ENCODE measurements at places on chromosomes 7 and 10.
A peak's percentile ranks its signal among the peaks of the same experiment; 100 is the strongest.

DNA sequence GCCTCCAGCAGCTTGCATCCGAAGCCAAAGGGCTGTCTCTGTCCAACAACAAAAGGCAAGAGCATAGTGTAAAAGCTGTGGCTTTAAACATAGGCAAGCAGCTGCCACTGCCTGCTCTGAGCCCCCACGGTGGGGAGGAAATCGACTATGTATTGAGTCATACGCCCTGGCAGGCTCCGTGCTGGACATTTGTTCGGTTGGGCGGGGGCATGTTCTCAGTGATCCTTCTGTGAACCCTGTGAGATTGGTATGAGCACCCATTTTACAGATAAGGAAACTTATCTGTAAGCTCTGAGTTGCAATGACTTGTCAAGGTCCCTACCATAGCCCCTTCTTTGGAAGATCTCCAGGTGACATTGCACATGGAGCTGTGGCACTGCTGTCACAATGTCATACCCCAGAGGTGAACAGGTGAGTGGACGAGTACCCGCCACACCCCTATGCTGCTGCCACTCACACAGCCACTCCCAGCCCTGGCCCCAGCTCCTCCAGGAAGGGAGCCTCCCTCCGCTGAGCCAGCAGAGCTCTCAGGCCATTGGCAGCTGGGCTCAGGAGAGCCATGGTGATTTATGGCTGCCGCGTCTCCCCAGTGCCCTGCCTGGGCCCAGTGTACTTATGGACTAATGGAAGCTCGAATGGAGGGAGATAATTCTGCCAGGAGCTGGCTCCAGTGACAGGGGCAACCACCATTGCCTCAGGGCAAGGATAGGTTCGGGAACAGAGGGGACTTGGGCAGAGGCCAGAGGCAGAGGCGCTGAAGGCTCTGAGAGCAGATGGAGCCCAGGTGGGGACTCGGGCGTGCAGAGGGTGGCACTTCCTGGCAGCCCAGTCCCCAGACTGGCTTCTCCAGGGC lies 43.7 kb downstream of the UNC5B start:
- DNase-seq = peak; percentile 20

- DNase-seq = no peak
Observed at GRCh38 chr7:3598854-3599253, 297.8 kb downstream of the SDK1 start.

DNA sequence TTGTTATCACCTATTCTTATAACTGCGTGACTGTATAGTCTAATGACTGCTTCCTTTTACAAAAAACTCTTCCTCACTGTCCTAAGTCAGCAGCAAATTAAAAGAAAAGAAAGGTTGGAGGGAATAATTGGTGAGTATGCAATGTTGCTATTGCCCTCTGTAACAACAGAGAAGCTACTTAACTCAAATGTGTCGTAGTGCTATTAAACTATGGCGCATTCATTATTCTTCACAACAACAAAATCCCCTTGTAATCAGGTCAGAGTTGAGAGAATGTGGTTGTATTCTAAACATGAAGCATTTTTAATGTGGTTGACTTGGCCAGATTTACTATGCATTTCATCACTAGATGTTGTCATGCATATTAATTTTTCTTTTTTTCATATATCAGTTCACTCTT lies 897.8 kb upstream of the PHF14 start:
- no peak for DNase-seq

DNA sequence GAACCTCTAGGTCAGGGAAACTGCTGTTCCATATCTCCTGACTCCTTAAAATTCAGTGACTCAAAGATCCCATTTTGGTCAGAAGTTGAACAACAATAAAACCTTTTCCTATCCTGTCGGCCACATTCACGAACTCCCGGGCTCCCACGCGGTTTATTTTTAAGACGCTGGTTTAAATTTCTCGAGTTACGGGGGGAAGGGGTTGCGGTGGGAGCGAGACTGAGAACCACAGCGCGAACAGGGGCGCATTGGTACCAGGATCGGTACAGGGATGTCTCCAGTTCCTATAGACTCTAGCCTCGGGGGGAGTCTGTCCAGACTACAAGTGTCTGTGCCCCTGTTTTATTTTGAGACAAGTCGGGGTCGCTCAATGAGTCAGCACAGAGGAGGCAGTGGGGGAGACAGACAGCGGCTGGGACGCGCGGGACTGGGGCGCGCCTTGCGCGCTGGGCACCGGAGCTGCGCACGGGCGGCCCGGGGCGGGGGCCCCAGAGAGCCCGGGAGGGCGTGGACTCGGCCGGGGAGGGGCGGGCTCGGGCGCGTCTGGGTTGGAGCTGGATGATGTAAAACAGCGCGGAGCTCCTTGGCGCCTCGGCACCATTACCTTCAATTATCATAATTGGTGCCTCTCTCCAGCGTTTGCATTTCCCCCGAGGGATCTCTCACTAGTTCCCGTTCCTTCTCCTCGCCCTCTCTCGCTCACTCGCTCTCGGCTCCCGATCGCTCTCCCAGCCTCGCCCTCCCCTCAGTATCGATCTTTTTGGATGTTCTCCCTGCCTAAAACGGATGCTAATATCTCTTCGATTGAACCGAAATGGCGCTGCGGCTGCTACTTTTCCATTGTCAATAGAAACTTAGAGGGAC lies 8.7 kb upstream of the BAMBI start:
- peak; percentile 28 for DNase-seq

DNA sequence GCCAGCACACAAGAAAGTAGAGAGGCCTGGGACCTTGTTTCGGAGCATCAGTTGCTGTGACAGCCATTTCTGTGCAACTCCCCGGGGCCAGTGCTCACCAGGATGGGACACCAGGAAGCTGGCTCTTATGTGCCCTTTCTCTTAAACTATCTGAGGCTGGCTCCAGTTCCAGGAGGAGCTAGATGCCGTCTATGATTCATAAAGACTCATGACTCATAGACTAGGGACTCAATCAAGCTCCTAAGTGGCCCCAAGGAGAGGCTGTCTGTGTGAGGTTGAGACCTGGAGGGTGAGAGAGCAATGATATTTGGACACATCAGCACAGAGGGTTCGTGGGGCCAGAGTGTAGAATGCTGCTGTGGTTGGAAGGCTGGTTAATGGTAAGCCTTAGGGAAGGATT lies 580.1 kb downstream of the CCSER2 start:
- no peak for DNase-seq

- no peak for DNase-seq
Observed at GRCh38 chr7:152556013-152556755, 119.8 kb downstream of the XRCC2 start.

GRCh38 chr7:121624958-121625357 lies 228.8 kb upstream of the FAM3C start:
- DNase-seq = no peak

DNA sequence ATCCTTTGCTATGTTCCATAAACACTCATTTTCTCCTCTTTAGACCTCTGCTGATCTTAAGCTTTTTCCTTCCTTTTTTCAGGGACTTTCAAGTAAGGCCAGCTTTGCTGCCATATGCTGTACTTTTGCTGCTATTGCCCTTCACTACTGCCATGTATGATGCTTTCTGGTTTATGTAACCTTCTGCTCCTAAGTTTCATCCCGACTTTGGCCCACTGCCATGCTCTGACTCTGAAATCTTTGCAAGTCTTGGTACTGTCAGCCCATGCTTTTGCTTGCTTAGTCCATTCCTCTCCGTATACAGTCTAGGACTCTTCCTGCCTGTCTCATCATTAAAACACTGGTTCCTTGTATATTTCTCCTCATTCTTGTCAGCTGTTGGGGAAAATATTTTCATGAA lies 152.4 kb downstream of the RNF133 start:
- no peak for DNase-seq

DNA sequence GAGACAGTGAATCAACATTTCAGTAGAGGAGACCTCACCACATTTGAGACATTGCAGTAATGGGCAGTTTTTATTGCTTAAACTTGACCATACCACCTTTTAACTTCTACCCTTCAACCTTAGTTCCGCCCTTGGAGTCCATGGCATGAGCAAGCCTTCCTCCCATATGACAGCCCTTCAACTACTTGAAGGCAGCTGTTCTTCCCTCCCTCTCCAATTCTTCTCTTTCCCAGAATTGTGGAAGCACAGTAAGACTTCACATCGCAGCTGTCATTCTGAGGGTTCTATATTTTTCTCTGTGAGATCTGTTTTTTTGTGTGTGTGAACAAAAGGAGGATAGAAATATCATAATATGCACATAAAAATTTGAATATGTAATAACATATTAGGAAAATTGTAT lies 2.2 kb upstream of the TSPAN12 start:
- no peak for DNase-seq

GRCh38 chr7:25804154-25804553 lies 347.8 kb upstream of the NFE2L3 start:
- DNase-seq = no peak

- no peak for DNase-seq
Observed at GRCh38 chr7:17552952-17553351, 254.5 kb downstream of the AHR start.

DNA sequence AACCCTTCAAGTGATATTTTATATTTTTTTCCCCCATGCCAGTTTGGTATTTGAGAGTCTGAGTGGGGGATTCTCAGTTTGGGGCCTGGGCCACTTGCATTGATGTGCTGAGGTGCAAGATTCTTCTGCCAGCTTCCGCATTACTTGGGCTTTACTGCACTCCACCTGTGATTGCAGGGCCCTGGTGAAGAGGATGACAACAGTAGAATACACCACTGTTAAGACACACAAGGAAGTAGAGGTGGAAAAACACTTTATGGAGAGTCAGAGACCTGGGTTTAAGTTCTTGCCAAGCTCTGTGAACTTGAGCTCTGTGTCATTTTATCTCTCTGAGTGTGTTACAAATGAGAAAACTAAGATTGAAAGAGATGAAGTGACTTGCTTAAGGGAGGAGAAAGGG lies 209.4 kb downstream of the LRMDA start:
- DNase-seq = no peak

- no peak for DNase-seq
Observed at GRCh38 chr7:111413739-111414138, 148.6 kb downstream of the IMMP2L start.

- DNase-seq = no peak
Observed at GRCh38 chr7:45647967-45648670, 74.0 kb downstream of the ADCY1 start.

- no peak for DNase-seq
Observed at GRCh38 chr7:137962491-137962874, 39.4 kb downstream of the CREB3L2 start.

GRCh38 chr10:110268442-110268841 lies 36.3 kb downstream of the SMNDC1 start:
- no peak for DNase-seq

DNA sequence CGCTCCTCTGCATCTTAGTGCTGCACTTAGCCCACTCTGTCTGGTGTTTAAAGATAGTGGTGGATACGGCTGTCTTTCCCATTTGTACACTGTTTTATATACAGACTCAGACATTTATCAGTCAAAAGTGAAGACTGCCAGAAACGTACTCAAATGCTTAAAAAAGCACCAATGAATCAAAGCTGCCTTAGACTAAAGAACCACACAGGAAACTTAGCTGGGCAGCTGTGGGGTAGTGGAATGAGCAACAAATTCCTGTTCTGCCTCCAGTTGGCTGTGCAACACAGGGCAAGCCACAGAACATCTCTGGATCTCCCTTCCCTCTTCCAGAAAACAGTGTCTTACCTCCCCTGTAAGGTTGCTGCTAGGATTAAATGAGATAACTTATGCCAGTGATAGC lies 76.0 kb downstream of the ATXN7L1 start:
- no peak for DNase-seq

DNA sequence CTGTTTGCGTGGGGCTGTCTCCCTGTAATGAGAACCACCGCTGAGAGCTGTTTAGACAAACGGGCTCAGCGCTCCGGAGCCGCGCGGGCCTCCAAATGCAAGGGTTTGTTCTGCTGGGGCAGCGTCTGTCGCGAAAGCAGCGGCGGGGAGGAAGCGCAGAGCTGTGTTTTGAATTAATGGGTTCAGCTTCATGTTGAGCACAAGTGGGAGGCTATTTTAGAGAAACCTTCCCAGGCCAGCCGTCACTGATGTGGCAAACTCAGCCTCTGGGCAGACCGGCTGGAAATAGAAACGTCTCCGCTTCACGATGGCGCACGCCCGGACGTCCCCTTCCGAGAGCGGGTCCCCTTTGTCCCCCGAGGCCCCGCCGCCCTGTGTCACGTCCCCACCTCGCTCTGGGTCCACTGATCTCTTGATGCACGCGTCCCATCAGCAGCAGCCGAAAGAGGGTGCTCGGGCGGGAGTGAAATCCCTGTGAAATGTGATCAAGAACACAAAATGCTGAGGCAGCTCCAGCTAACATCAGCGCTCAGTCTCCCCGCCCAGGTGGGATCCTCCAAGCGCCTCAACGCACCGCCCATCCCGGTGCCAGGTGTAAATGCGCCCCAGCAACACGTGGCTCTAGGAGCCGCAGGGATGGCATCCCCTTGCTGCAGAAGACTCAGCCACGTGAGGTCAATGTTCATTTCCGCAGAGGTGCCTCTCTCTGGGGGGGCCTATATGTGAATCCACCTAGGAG lies 44.9 kb downstream of the BAMBI start:
- DNase-seq = peak; percentile 13

- DNase-seq = peak; percentile 16
Observed at GRCh38 chr10:44913350-44914081, 2.4 kb downstream of the TMEM72 start.

DNA sequence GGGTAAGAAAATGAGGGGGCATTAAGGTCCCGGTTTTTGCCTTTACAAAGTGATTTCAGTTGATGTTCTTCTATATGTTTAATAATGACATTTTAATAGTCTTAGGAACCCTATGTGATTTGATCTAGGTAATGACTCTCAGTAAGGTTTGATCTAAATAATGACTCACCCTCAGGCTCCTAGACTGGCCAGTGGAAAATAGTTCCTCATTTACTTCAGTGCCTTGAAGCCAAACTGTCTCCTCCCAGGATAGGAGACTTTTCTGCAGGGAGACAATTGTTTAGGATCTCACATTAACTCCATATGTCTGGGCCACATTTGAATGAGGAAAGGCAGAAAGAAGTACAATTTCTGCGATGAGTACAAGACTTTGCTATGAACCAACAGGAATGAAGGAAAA lies 1331.9 kb downstream of the XPNPEP1 start:
- no peak for DNase-seq

DNA sequence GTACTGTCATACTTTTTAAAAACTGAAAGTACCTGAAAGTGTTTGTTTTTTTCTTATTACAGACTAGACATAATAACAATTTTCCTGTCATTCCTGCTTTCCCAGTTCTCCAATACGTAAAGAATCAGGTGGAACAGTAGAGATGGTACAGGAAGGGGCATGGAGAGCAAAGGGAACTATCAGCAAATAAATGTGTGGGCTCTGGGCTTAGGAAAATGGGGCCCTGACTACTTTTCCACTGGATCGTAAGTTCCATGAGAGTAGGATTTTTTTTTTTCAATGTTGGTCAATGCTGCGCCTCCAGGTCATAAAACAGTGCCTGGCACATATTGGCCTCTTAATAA lies 15.2 kb upstream of the FAS start:
- DNase-seq = no peak

Data from NCI-H187 (cell line).